EH (cell line): ENCODE measurements at places on chromosomes 16 and 17.
A peak's percentile ranks its signal among the peaks of the same experiment; 100 is the strongest.

- peak; percentile 43 for DNase-seq
Measured at GRCh38 chr16:64969221-64969620, 152.6 kb downstream of the CDH11 start.

- DNase-seq, result no peak
Measured at GRCh38 chr16:58828901-58829545, 94.9 kb upstream of the GOT2 start.

- DNase-seq, result no peak
Measured at GRCh38 chr16:89536886-89537548, 23.5 kb upstream of the RPL13 start.

DNA sequence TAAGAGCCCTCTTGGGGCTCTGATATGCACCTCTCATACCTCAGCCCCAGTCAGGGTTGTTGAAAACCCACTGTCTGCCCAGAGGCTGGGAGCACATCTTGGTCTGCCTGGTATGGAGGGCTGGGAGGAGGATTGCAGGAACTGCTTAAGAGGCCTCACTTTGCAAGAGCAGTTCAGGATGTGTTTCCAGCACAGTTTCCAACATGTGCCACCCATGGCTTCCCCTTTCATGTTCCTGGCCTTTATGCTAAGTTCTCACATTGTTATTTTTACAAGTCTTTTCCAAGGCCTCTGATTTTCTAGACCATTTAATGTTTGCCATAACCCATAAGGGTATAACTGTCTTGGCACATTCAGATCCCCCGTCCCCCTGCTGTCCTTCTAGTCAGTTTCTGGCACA is 155.4 kb downstream of the WWOX start:
- DNase-seq, result no peak

GRCh38 chr17:15382914-15383313 is 41.5 kb upstream of the TEKT3 start:
- no peak for DNase-seq

DNA sequence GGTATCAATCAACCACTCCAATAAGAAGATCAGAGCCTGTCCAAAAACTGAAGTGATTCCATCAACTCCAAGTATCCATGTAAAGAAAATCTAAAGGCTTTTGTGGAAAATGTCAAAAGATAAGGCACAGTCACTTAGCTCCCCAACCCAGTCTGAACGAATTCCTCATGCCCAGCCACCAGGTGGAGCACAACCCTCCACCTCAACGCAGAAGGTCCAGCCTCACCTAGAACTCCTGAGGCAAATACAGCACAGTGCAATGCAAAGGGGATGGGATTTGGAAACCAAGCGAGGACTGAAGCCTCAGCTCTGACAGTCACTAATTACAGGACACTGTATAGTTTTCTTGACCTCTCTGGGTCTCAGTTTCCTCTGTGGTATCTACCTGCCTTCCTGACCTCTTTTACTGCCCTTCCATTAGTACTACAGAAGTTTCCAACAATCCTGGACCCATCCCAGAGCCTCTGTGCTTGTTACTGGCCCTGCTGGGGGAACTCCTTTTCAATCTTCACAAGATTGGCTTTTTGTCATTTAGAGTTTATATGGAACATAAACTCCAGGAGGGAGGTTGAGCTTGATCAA is 2.0 kb downstream of the NCBP3 start:
- DNase-seq, result peak; percentile 42

GRCh38 chr16:17238285-17239028 is 232.3 kb downstream of the XYLT1 start:
- peak; percentile 20 for DNase-seq

GRCh38 chr17:72514891-72515290 is 394.1 kb downstream of the SOX9 start:
- DNase-seq, result peak; percentile 78

GRCh38 chr16:88264641-88265285 is 118.0 kb upstream of the ZNF469 start:
- peak; percentile 98 for DNase-seq

- DNase-seq, result no peak
Measured at GRCh38 chr17:52827526-52827925, 669.0 kb upstream of the CA10 start.

GRCh38 chr17:27836651-27837050 is 36.3 kb upstream of the NOS2 start:
- no peak for DNase-seq

DNA sequence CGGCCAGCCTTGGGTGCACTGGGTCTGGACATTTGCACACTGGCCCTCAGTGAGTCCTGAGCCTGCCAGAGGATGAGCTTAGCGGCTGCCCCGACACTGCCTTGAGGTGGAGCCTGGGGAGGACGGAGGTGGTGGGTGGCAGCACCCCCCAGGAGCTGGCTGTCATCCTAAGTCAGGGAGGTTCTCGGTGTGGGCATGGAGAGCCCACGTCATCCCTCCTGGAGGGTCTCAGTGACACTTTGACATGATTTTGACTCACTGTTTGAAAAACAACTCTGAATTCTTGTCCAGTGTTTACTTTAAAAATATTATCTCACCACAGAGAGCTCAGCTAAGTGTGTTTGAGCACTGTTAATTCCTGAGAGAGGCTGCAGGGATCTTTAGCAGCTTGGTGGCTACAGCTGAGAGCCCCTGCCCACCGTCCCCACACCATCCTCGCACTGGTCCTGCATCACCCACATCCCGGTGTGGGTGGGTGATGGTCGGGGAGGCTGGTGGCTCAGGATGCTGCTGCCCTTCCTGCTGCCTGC is 63.1 kb downstream of the BANP start:
- peak; percentile 83 for DNase-seq

DNA sequence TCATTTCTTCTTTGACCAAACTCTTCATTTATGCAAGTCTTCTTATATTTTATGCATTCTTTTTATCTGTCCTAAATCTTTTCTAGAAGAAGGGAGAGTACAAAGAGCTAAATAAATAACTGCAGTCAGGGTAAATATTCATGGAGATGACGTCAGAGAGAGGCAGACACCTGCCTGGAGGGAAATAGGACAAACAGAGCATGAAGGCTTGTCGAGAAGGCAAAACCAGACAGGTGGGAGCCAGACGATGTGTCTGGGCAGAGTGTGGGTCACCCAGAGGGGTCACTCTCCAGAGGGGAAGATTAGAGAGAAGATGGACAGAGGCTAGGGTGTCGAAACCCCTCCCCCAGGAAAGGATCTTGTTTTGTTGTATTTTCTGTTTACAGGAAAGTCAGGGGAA is 78.3 kb upstream of the RPL38 start:
- no peak for DNase-seq

GRCh38 chr17:50146230-50146926 is 4.1 kb downstream of the PPP1R9B start:
- DNase-seq, result no peak

- DNase-seq, result peak; percentile 88
Measured at GRCh38 chr16:56807011-56807675, 57.9 kb upstream of the SLC12A3 start.

GRCh38 chr17:74779948-74780400 is 3.8 kb upstream of the NAT9 start:
- no peak for DNase-seq

- peak; percentile 48 for DNase-seq
Measured at GRCh38 chr17:6427279-6427781, 7.6 kb downstream of the AIPL1 start.

- no peak for DNase-seq
Measured at GRCh38 chr17:80000981-80001775, 34.5 kb downstream of the TBC1D16 start.

DNA sequence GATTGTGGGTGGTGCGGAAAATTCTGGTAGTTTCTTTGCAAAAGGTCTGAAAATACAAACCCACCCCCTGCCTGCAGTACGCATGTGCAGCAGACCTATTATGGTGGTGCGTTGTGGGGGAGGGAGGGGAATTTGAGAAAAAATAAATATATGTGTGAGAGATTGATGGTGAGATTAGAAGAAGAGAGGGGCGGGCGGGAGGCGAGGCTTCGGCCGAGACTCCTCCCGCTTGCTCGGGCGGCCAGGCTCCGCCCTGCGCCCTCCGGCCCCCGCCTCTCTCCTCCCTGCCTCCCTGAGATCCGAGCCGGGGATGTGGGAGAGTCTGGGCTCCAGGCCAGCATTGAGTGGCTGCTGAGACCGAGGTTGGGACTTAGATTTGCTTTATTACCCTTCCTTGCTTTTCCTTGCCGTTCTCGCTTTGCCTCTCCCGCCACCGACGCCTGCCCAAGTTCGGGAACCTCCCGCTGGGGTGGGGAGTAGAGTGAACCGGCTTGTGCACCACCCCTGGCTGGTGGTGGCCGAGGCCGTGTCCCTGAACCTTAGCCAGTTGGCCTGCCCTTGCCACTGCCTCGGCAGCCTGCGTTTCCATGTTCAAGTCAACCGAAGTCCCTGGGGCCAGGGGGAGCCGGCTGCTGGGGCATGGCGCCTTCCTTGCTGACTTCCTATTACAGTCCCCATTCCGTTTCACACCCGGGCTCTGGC is 956 bp upstream of the CHD3 start:
- DNase-seq, result peak; percentile 98

DNA sequence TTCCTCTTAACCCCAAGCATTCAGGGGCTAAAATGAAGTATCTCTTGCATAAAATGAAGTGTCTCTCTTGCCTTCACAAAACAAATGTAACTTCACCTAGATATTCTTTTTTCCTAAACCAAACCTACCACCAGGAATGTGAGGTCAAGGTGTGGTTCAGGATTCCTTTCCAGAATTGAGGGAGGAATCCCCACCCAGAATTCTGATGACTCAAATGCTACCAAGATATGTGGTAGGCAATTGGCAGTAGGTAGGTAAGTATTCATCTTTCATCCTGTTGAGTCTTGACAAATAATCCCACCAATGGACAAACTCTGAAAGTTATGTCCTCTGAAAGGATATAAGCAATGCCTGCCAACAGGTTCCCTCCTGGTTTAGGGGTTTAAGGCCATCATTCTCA is 26.2 kb downstream of the TRIM16 start:
- DNase-seq, result no peak

- no peak for DNase-seq
Measured at GRCh38 chr16:54123766-54124165, 162.8 kb downstream of the IRX3 start.

DNA sequence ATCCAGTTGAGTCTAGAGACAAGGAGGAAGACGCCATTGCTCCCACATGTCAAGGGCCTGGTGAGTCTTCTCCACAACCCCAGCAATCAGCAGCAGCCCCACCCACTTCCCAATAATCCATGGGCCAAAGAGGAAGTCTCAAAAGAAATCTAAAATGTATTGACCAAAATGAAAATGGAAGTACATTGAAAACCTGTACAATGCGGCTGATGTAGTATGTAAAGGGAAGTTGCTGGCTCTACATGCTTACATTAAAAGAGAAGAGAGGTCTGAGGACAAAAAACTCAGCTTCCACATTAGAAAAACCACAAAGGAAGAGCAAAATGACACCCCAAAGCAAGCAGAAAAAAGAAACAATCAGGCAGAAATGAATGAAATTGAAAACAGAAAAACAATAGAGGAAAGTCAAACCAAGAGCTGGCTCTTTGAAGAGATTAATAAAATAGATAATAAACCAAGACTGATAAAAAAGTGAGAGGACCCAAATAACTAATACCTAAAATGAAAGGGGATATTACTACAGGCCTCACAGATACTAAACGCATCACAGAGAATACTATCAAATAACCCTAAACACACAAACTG is 100.6 kb upstream of the METRNL start:
- DNase-seq, result no peak

- DNase-seq, result no peak
Measured at GRCh38 chr17:81015136-81015535, 19.8 kb upstream of the BAIAP2 start.

DNA sequence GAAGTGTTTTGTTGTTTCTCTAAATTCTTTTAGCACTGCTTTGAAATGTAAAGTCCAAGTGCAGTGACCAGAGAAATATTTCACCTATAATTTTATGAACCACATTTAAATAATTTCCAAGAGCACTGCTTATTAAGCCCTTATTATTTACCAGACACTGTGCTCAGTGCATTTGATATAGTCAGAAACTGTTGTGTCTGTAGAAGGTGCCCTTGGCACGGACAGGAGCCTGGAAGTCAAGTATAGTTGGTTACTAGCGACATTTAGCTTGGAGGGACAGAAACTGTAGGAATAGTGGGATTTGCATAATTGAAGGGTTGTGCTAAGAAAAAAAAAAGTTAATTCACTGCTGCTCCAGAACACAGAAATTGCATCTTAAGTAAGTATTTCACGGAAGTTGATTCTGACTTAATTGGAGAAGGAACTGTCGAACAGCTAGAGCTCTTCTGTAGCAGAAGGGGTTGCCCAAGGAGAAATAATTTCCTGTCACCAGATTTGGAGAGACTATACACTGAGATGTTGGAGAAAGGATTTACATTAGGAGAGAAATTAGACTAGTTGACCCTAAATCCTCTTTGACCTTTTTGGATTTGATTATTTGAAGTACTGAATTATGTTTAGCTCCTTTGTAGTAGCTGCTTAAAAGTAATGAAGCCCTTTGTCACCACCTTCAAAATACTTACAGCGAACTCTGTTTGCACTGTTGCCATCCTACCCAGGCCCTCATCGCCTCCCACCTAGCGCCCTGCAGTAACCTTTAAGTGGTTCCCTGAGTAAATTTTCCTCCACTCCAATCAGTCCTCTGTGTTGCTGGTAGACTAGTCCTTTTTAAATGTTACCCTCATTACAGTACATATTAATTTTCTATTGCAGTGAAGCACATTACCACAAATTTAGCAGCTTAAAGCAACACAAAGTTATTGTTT is 25.6 kb downstream of the COX10 start:
- no peak for DNase-seq

- no peak for DNase-seq
Measured at GRCh38 chr16:3086596-3087242, 12.4 kb downstream of the ZSCAN10 start.

DNA sequence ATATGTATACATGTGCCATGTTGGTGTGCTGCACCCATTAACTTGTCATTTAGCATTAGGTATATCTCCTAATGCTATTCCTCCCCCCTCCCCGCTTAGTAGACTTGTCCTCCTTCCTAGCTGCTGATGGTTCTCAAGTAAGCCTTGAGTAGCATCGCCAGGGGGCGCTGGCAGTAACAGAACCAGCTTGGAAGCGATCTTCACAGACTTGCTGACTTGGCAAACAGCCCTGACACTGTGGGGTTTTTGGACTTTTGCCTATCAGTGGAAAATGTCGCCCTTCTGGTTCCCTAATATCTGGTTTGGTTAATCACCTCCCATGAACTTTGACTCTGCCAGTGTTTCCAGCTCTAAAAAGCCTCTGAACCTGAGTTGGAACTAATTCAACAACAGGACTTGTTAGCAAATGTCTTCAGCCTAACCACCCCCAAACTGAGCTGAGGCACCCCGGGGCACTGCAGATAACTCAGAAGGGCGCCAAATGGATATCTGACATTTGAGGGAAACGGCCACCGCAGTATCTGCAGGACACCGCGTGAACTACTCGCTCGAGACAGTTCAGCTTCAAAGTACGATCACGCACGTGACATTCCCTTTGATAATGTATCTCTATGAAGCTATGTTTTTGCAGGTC is 15.4 kb upstream of the SPATA32 start:
- DNase-seq, result peak; percentile 89

GRCh38 chr16:57186872-57187854 is 1.0 kb downstream of the RSPRY1 start:
- DNase-seq, result peak; percentile 46

GRCh38 chr17:21689604-21690003 is 2.7 kb upstream of the KCNJ18 start:
- DNase-seq, result peak; percentile 91

- DNase-seq, result no peak
Measured at GRCh38 chr17:6818938-6819337, 12.6 kb downstream of the TEKT1 start.

GRCh38 chr17:49894761-49895160 is 46.9 kb upstream of the TAC4 start:
- DNase-seq, result no peak
